SW 1271 (cell line): ENCODE measurements at places on chromosomes 4 and X.

DNA sequence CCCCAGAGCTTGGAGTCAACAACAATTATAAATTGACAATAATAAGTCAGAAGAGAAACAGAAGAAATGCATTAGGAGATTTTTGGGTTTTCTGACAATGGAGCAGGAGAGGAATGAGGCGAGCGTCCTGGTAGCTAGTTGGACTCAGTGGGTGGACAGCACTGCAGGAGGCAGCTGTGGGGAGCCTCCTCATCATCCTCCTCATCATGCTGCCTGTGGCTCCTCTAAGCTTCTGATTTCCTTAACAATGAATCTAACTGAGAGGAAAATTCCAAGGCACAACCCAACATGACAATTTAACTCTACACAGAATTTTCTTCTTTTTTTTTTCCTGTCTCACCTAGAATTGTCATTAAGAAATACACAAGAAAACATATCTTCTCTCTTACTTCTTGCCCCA lies 357.1 kb upstream of the NOCT start:
- no peak for DNase-seq

- no peak for DNase-seq
Observed at GRCh38 chr4:20474119-20474518, 222.4 kb downstream of the SLIT2 start.

DNA sequence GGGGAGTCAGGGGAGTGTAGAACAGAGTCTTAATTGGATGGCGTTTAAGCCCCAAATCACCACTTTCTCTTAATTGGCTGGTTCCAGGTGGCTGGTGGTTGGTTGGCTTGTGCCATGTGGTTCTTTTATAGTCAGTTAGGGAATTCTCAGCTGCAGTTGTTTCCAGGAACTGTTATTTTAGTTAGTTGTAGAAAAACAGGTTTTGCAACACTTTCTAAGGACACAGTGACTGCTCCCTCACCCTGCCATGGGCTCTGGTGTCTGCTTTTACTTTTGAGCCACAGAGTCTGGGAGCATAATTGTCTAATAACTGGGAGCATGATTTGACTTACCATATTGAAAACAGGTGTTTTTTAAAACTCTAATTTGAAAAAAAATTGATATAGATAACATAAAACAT lies 75.8 kb upstream of the PCDH18 start:
- DNase-seq, result no peak

DNA sequence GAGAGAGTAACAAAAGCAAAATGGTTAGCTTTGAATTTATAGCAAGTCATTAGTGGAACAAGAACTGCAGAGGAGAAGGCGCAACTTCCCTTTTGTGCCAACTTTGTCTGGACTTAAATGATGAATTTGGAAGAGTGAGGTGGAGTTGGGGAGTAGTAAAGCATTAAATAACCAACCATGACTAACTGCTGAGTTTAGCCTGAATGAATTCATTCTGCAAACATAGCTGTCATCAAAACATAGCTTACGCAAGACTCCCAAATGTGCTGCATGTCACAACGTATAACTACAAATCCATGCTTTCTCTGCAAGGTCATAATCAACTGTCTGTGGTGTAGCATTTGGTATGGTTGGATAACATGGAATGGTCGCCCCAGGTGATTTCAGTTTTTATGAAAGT lies 75.9 kb upstream of the RPL34 start:
- DNase-seq, result no peak

- no peak for DNase-seq
Observed at GRCh38 chr4:150976478-150977118, 38.5 kb downstream of the LRBA start.

GRCh38 chr4:67393007-67393406 lies 152.3 kb downstream of the CENPC start:
- no peak for DNase-seq

GRCh38 chr4:186698028-186698427 lies 25.6 kb downstream of the FAT1 start:
- no peak for DNase-seq

DNA sequence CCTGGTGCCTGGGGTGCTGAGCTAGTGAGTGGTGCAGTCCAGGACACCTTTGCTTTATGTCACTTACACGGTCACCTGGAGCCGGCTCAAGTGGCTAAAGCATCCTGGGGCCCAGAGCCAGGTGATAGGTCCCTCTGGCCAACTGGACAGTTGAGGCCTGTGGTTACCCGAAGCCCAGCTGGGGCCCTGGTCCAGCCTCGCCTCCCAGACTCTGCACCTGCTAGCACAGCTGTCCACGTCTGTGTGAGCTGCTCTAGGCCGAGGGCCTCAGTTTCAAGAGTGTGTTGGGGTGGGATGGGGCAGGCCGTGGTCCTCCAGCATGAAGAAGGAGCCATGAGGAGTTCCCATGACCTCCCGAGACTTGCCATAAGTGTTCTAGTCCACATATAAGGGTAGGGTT lies 7.7 kb upstream of the ADD1 start:
- no peak for DNase-seq

DNA sequence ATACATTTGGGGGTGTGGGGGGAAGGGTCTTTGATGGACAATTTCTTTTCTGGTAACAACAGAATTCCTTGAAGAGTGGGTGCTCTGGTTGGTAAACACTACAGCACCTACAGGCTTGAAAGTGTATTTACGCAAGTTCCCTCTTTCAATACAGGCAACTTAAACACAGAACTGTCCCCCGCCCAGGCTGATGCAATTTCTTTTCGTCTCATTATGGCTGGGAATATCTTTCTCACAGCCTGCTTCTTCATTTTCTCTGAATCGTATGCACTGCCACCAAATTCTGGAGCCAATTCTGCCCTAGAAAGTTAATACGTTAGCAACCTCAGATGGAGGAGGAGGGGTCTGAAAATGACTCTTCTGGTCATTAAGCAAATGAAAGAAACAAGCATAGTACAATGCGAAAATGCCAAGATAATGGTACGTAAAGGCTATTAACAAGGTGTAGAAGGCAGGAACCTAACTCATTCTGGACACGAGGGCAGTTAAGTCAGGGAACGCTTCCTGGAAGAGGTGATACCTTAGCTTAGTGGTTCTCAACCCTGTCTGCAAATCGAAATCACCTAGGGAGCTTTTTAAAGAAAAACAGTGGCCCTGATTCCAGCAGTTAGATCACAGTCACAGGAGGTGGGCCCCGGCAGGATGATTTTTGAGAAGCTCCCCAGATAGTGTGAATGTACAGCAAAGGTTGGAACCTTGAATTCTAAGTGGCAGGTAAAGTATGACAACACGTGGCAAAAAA lies 1.0 kb downstream of the AGA start:
- no peak for DNase-seq

DNA sequence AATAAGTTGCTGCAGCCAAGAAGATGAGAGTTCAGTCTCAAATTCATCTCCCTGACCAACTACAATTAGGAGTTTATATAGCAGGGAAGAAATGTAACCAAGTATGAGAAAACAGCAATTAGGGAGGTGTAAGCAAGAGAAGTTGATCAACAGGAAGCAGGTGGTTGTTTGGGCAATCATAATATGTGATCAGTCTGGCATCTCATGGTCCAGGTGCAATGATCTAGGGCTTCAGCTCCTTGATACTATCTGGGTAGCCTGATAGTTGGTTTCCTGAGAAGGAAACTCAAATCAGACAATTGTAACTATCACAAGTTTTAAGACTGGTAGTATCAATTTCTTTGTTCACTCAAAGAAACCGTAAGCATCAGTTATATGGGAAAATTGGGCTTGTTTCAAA lies 1574.3 kb upstream of the PABPC4L start:
- DNase-seq, result no peak

DNA sequence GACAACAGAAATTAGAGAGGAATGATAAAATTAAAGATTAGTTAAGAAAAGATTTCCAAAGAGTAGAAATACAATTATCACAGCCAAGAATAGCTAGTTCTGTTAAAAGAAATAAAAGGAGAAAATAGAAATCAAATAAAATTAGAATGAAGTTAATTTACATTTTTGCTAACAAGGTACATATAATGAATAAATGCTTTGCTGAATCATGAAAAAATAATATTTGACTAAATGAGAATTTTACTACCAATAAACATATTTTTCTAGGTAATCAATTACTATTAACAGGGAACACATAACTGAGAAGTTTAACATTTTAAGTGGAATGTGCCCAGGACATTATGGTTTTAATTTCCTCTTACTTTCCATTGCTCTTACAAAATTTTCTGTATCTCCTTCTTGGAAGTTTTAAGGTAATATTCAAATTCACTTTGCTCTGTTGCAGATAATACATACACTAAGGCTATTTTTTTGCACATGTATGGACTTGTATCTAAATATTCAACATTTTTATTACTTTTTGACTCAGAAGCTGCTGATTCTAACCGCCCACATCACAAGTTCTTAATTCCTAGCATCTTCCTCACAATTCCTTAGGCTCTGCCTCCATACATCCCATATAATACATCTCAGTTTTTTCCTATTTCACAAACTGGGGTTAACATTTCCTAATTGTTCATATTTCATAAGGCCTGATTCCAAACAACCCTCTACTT lies 870.7 kb upstream of the INTU start:
- DNase-seq, result no peak

- DNase-seq, result no peak
Observed at GRCh38 chrX:153527208-153527607, 9.8 kb downstream of the ATP2B3 start.

- DNase-seq, result no peak
Observed at GRCh38 chr4:178480881-178481280, 1038.6 kb upstream of the AGA start.

GRCh38 chr4:166165829-166166420 lies 292.9 kb downstream of the TLL1 start:
- DNase-seq, result peak; percentile 58

DNA sequence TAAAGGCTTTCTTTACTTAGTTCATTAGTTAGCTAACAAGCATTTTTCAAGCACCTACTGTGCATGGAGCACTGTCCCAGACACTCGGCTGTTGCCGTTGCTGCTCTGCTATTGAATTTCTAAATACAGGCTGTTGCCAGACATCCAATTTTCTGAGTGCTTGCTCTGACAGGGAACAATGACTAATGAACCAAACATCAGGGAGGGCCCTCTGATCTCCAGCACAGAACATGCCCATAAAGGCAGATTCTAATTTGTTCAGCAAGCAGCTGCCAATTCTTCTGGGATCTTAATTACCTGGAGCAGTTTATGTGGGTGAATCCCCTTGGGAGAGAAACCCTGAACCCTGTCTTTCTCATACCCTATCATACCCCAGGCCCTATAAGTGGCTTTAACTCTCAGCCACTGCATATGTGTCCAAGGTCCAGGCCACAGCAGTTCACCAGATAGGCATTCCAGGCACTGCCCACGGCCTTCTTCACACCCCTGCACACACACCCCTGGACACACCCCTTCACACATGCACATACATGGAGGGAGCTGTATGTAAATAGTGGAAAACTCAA lies 27.9 kb downstream of the TSC22D3 start:
- DNase-seq, result no peak

DNA sequence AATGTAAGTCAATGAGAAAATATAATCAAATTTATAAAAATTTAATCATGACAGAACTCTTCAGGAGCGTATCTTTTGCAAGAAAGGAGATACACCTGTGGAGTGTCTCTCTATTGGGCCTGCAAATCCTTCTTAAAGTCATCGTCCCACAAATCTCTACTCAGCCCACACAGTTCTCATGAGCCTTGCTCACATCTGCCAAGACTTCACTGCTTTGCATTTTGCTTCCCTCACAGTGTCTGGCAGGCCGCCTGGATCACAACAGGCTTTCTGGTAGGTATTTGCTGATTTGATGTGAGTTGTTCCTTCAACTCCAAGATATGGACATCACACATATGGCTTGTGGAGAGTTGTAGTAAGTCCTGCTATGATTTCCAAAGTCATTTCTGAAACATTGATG lies 183.1 kb upstream of the ARX start:
- DNase-seq, result no peak

GRCh38 chrX:7155163-7155562 lies 7.2 kb upstream of the PUDP start:
- DNase-seq, result no peak

- DNase-seq, result no peak
Observed at GRCh38 chr4:121788896-121789295, 12.2 kb upstream of the EXOSC9 start.

GRCh38 chr4:5224340-5224739 lies 173.1 kb downstream of the STK32B start:
- DNase-seq, result no peak

- DNase-seq, result no peak
Observed at GRCh38 chr4:129950217-129950616, 854.3 kb downstream of the C4orf33 start.

DNA sequence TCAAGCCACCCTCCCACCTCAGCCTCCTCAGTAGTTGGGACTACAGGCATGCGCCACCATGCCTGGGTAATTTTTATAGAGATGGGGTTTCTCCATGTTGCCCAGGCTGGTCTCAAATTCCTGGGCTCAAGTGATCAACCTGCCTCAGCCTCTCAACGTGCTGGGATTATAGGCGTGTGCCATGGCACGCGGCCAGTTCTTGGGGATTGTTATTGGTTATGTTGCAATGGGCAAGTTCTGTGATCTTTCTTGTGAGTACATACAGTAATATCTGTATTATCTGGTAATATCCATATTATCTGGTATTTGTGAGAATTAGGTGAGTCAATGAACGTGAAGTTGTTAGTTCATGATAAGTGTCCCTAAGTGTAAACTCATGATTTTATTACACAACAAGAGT lies 90.3 kb upstream of the TBL1X start:
- DNase-seq, result no peak

DNA sequence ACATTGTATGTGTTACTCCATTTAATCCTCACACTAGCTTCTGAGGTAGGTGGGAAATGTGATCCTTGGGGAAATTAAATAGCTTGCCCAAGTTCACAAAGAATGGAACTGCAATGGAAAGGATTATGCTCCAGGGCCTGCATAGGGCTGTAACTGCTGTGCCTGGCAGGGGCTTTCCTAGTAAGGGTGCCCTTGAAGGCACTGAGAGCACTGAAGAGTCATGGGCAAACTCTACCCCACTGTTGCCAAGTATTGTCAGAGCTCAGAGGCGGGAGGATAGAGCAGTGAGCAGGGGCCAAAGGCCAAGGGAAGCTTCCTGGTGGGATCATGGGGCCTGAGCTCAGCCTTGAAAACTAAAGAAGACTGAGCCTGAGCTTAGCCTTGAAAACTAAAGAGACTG lies 133.0 kb upstream of the NALF2 start:
- DNase-seq, result no peak

GRCh38 chr4:1297023-1297395 lies 7.3 kb downstream of the MAEA start:
- no peak for DNase-seq

- no peak for DNase-seq
Observed at GRCh38 chr4:140047017-140047640, 106.9 kb downstream of the MAML3 start.

DNA sequence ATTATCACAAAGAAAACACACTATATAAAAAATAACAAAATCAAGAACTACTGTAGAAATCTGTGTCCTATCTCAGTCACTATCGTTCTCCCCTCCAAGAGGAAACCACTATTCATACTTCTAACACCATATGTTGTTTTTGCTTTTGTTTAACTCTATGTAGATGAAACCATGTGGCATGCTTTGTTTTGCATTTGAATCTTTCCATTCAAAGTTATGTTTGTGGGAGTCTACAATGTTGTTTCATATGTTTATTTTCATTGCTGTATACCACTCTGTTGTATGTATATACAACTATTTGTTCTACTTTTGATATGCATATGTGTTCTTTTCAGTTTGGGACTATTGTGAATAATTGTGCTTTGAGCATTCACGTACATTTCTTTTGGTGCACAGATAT lies 116.1 kb downstream of the PABPC4L start:
- DNase-seq, result no peak
